Cardiac septum (tissue), 1 donor: ENCODE measurements at places on chromosomes 5 and 9. TPM values are rescaled to one million over a fixed set of nuclear protein-coding genes. Genes with fewer than 3 reads are reported as not detected.

The PAEP gene
- not detected for total RNA-seq

- DNase-seq, result no peak
Measured at GRCh38 chr5:37740331-37741066, 99.3 kb downstream of the GDNF start.

DNA sequence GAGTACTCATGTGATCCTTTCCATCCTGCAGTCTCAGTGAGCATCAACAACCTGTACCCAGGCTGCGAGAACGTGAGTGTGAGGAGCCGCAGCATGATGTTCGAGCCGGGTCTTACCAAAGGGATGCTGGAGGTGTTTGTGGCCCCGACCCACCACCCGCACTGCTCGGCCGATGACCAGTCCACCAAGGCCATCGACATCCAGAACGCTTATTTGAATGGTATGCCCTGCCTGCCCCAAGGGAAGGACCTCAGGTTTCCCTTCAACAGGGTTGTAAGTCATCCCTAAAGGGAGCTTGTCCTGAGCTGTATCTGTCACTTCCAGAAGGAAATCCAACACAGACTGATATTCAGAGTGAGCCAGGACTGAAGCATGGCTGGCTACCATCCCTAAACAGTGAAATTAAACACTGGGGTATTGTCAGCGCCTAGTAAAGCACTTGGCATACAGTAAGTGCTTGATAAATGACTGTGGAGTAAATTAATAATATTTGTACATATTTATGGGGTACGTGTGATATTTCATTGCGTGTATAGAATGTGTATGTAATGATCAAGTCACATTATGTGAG, 39.3 kb upstream of the CTSL start:
- DNase-seq, result no peak

DNA sequence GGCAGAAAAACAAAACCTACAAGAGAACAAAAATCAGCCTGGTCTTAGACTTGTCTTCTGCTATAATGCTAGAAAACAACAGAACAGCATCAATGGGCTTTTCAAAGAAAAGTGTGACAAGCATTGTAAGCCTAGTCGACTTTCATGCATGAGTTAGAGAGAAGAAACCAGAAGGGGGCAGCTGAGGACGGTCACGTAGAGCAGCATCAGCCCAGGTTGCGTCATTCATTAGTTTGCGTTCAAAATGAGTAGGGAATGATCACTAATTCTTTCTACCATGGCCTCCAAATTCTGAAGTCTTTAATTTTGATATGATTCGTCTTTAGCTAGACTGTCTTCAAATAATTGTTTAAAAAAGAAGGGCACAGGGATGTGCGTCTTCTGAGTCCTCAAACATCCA, 4.7 kb upstream of the ISCA1 start:
- no peak for DNase-seq

GRCh38 chr5:92283521-92283920, 900.4 kb upstream of the ARRDC3 start:
- no peak for DNase-seq

DNA sequence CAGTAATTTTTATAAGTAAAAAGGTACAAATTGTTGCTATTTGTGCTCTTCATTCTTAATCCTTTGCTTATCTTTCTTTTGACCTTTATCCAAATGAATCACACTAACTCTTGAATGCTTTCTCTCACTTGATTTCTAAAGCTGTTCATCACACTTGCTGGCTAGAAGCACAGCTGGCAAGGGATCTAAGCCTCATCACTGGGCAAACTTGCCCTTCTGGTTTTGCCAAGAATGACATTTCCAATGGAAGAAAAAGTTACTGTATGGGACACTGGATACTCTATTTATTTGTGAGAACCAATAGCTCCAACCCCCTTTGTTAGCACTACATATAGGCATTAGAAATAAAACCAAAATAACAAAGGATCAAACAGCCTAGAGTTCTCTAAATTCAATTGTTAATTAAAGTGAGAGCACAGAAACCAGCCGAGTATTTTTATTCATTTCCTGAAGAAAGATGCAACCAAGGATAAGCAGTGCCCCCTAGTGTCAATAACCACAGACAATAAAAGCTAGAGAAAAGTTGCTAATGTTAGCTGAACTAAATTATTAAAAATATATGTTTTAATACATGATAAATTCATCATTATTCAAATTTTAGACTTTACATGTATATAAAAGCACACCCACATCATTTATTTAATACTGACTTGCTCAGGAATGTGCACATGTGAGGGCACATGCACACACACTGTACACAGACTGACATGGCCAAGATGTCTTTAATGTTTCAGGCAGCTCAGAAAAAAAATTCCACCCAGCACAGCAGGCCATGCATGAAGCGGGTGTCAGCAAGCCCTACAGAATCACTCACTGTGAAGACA, 59.8 kb upstream of the POU5F2 start:
- no peak for DNase-seq
